ENCODE measurements at places on chromosomes 6 and 20.
A peak's percentile ranks its signal among the peaks of the same experiment; 100 is the strongest.

DNA sequence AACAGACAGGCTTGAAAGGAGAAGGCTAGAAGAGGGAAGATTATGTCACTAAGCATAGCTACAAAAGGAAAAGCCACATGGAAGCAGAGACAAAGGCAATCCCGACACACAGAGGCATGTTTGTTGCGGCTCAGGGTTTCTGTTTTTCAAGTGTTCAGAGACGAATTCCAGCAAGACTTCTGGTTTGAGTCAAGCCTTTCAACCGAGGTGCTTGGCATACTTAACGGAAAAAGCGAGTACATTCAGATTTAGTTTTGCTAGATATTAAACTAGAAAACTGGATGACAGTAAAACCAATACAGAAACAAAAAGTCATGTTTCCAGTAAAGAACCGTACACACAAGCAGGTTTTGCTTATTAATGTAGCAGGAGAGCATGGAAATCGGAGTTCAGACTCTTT lies 27.2 kb downstream of the MCUR1 start:
- no peak for DNase-seq

- no peak for DNase-seq
These were observed 837.1 kb downstream of the EPHA7 start for GRCh38 chr6:92582211-92582610.

GRCh38 chr6:34606477-34607265 lies 50.5 kb upstream of the SPDEF start:
- DNase-seq, result no peak

DNA sequence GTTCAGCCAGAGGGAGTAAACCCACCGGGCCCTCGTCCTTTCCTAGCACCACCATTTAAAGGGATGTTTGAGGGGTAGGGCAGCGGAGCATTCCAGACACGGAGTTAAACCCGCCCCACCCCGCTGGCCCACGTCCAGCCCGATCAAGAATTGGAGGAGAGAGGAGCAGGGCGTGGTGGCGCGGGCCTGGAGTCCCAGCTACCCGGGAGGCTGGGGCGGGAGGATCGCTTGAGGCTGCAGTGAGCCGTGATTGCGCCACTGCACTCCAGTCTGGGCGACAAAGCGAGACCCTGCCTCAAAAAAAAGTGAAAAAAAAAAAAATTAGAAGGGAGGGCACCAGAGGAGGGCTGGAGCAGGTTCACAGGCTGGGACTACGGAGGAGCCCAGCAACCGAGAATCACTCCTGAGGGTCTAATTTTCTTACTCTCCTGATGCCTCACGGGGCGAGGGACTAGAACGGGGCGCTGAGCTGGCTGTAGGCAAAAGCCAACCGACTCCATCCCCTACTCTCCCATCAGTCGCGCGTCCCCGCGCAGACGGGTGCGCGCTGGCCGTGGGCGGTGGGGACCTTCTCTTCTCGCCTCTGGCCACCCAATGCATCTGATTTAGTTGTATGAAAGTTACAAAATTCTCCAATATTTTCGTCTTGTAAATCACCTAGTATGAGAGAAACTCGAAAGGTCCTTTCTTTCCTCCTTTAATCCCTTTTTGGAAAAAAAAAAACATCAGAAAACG lies 6.1 kb upstream of the HSPA1B start:
- DNase-seq, result peak; percentile 21

DNA sequence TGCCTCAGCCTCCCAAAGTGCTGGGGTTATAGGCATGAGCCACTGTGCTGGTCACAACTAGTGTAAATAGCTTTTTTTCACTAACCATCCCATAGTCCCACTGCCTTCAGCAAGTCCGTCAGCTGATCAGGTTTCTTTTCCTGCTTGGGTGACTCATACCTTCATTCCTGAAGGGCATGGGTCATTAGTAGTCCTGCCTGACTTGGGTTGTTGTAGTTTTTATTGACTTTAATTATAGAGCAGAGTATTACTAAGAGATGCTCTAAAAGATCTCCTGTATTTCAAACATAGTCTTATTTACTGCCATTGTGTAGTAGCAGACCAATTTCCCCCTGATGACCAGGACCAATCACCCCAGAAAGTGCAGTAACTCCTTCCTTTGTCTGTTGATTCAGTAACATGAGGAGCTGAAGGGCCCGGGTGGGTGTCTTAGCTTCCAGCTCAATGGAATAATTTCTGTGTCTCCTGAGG lies 25.8 kb downstream of the HLA-C start:
- DNase-seq, result no peak

DNA sequence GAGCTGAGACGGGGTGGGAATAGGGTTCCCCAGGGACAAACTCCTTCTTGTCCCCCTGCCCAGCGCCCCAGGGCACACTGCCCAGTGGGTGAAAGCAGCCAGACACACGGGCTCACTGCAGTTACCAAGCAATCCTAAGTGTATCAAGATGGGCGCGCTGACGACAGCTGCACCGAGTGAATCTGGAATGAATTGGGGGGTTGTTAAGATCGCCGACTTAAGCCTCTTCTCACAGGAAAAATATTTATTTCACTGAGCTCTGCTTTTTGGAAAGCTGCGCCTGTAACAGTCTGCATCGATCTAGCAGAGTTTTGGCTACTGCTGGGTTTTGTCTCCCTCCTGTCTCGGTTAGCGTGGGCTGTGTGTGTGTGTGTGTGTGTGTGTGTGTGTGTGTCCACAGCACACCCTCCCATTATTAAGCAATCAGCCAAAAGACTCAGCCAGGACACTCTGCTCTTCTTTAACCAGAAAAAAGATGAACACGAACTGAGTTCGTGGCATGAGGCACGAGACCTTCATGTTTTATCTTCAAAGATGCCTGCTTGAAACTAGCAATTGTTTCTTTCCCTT lies 35.9 kb downstream of the RIPOR3 start:
- no peak for DNase-seq

DNA sequence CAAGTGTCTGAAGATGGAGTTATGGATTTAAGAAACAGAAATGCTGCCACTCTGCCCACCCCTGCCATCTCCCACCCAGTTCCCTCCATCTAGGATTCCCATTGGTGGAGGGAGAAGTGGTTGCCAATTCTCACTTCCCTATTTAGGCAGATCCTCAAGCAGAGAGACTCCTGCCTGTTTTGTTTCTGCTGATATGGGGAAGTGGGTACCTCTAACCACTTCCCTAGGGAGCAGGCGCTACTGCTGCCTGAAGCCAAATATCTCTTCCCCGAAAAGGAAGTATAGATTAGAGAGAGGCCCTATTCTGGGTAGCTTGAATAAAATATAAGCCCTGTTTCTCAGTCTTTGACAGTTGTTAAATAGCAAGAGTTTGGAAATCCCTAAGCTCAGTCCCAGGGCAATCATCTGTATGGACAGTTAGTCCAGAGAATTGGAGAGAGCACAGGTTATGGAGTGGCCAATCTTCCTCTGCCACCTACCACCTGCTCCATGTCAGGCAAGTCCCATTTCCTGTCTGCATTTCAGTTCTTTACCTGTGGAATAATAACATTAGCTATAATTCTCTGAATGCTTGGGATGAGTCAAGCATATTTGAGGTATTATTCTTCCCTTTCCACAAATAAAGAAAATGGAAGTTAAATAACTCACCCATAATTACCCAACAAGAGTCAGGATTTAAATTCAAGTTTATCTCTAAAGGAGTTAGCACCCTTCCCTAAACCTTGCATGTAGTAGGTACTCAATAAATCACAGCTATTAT lies 2.6 kb upstream of the ADGB start:
- DNase-seq, result no peak

Measured in CD4-positive, alpha-beta T cell treated with Interleukin-15 for 4 hours (primary cell).